ENCODE measurements at places on chromosomes 2 and 18. TPM values are rescaled to one million over a fixed set of nuclear protein-coding genes. Genes with fewer than 3 reads are reported as not detected.

SLC8A1 gene
- 12.2 TPM for total RNA-seq

DNA sequence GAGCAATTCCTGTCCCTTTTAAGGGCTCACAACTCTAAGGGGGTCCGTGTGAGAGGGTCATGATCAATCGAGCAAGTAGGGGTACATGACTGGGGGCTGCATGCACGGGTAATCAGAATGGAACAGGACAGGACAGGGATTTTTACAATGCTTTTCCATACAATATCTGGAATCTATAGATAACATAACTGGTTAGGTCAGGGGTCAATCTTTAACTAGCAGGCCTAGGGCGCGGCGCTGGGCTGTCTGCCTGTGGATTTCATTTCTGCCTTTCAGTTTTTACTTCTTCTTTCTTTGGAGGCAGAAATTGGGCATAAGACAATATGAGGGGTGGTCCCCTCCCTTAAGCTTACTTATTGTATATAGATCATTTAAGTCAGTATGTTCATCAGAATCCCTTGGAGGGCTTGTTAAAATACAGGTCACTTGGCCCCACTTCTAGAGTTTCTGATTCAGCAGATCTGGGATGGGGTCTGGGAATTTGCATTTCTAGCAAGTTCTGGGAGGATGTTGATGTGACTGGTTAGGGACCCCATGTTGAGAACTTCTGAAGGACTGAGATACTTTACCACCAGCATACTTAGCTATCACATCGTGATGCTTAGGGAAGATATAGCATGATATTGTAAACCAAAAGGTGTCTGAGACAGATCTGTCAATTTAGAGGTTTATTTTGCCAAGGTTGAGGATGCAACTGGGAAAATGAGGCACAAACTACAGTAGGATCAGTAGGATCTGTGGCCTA, 2.8 kb upstream of the INPP4A start:
- H3K27me3 ChIP-seq = no peaks in the 10 kb centered on the region
- H3K36me3 ChIP-seq = no peaks in the 10 kb centered on the region
- DNase-seq = no peak
- H3K4me3 ChIP-seq = no peak overlapping the region
- H3K27ac ChIP-seq = no peak overlapping the region
- H3K4me1 ChIP-seq = no peaks in the 10 kb centered on the region

ACAA2 gene
- total RNA-seq = 67.9 TPM

RNF152 gene
- total RNA-seq = 64.5 TPM

- no peaks in the 10 kb centered on the region for H3K27me3 ChIP-seq
- H3K4me1 ChIP-seq = no peaks in the 10 kb centered on the region
- H3K4me3 ChIP-seq = no peak overlapping the region
- no peak for DNase-seq
- H3K36me3 ChIP-seq = no peaks in the 10 kb centered on the region
These were observed 60.1 kb downstream of the SPIRE1 start for GRCh38 chr18:12597760-12598159.

- no peaks in the 10 kb centered on the region for H3K36me3 ChIP-seq
- no peaks in the 10 kb centered on the region for H3K27me3 ChIP-seq
- peak overlapping the region; percentile 81 for H3K27ac ChIP-seq
These were observed 113.3 kb downstream of the GALNT1 start for GRCh38 chr18:35694808-35695207.

- no peaks in the 10 kb centered on the region for H3K27me3 ChIP-seq
- H3K36me3 ChIP-seq = no peaks in the 10 kb centered on the region
- no peak for DNase-seq
- no peaks in the 10 kb centered on the region for H3K4me1 ChIP-seq
These were observed 698.9 kb downstream of the GALR1 start for GRCh38 chr18:77948567-77948966.

NPHP1 gene
- 15.4 TPM for total RNA-seq

XDH gene
- total RNA-seq = 6.9 TPM

GRCh38 chr18:73421010-73421409, 553.2 kb upstream of the NETO1 start:
- DNase-seq = no peak
- no peaks in the 10 kb centered on the region for H3K27me3 ChIP-seq
- no peaks in the 10 kb centered on the region for H3K36me3 ChIP-seq
- H3K4me3 ChIP-seq = no peak overlapping the region
- no peak overlapping the region for H3K27ac ChIP-seq

CD8A gene
- 2.0 TPM for total RNA-seq

DNA sequence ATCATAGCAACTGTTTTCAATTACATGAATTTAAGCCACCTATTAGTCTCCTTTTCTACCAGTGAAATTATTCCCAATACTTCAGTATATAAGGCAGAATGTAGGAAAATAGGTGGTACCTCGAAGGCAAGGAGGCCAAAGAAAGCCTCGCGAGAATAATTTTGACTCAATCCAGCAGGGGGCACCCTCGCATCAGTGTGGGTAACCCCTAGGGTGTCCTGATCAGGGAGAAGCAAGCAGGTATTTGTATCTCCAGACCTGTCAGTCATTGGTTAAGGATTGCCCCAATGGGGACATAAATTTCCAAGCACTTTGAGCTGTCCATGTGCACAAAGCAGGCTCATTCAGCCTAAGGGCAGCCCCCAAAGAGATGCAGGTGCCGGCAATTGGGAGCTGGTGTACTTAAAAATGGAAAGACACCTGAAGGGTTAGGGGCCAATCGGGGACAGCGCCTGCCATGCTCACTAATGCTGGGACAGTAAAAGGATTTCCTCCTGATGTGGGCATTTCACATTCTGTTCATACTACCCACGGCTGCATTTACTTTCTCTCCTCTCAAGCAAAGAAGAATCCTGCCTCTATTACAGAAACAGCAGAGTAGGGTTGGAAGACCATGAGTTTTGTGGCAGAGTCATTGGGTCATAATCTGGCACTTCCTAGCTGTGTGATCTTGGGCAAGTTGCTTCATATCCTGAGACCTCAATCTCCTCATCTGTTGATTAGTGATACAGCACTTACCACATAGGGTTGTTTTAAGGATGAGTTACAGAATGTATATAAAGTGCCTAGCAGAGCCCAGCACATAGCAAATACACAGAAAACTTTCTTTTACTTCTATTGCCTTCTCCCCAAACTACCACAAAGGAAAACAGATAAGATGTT, 136.1 kb downstream of the ICOS start:
- no peaks in the 10 kb centered on the region for H3K4me1 ChIP-seq
- no peak overlapping the region for H3K4me3 ChIP-seq
- H3K27me3 ChIP-seq = no peaks in the 10 kb centered on the region
- no peaks in the 10 kb centered on the region for H3K36me3 ChIP-seq
- no peak overlapping the region for H3K27ac ChIP-seq

Measured in breast epithelium (tissue), 4 donors.